Skin of body (tissue), 3 donors: ENCODE measurements at places on chromosomes 12 and 14. TPM values are rescaled to one million over a fixed set of nuclear protein-coding genes. Genes with fewer than 3 reads are reported as not detected.

DNA sequence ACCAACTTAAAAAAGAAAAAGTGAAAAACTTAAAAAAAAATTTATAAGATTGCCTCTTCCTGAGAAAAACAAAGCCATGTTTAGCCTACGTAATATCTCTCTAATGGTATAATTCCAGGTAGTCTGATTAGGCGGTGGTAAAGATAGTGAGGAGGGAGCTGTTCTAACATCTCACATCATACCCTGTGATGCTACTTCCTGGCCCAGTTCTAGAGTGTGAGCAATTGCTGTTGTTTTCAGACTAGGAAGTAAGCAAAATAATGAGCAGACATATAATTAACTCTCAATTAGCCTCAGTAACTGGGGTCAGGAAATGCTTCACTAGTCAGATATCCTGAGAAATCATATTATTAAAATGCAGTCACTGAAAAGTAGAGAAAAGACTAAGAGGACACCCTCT is 113.9 kb downstream of the PHLDA1 start:
- DNase-seq = no peak

GRCh38 chr14:99515301-99516155 is 34.3 kb downstream of the CCNK start:
- no peak for DNase-seq

Gene ERG28
- total RNA-seq = 5.3 TPM

DNA sequence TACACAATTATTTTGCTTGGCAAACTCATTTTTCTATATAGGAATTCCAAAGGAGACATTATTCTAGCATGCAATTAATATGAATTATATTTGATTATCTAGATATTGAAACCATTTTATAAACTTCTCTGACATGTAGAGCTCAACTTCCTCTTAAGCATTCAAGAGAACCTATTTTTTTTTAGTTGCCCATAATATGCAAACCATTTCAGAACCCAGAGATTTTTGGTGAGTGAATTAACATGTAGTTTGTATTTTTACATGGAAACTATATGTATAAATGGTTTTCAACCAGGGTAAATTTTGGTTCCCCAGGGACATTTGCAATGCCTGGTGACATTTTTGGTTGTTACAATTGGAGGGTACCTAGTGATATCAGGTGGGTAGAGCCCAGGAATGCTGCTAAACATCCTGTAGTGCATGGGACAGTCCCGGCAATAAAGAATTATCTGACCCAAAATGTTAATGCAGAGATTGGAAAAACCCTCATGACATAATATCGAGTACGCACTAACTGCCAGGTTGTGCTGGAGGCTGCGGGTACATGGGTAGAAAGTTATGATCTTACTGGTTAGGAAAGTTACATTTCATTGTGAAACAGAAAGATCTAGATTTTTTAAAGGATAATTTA is 338.9 kb upstream of the GARIN2 start:
- no peak for DNase-seq

Gene MYH6
- 0.30 TPM for total RNA-seq

Gene TDRD9
- 0.39 TPM for total RNA-seq

DNA sequence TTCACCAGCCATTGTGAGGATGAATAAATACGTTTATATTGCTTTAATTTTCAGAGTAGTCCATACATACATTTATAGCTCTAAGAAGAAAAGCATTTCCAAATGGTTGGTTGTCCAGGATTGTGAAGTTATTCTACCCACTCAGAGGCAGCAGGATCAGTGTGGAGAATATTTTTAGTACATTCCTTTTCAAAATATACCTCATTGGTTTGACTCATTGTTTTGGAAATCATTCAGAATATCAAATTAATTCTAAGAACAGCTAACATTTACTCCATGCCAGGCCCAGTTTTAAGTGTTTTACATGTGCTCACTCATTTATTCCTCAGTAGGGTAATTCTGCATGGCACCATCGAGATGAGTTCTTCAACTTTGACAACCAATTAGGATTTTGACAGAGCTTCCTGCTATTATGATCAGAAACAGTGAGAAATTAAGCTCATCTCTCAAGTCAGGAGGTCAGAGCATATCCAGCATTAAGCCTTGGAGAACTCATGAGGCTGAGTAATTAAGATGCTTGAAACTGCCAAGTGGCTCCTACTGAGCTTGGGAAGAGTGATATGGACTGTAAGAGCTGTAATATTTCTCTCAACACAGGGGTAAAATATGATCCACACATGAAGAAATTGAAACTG is 153.3 kb upstream of the CLEC14A start:
- no peak for DNase-seq

Gene AVPR1A
- 44.2 TPM for total RNA-seq

DNA sequence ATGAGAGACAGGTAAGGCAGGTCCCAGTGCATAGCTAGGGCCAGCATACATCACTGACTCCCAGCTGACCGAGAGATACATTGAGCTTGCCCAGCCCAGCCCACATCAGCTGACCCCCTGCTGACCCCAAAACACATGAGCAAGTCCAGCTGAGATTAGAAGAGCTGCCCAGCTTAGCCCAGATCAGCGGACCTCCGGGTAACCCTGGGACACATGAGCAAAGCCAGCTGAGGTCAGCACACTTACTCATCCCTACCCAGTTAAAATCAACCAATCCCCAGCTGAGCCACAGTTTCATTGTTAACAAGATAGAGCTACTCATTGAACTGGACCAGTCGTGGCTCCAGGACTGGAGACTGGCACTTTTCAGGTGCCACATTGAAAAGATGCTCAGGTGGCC is 21.8 kb upstream of the FBXO34 start:
- DNase-seq = no peak

GRCh38 chr12:76554405-76555230 is 5.0 kb downstream of the OSBPL8 start:
- DNase-seq = no peak

Gene ACVRL1
- 46.8 TPM for total RNA-seq

Gene CRACR2A
- 1.8 TPM for total RNA-seq

GRCh38 chr14:73715707-73716106 is 1.5 kb upstream of the PNMA1 start:
- DNase-seq = no peak

GRCh38 chr12:77625441-77625840 is 205.3 kb upstream of the NAV3 start:
- DNase-seq = no peak

DNA sequence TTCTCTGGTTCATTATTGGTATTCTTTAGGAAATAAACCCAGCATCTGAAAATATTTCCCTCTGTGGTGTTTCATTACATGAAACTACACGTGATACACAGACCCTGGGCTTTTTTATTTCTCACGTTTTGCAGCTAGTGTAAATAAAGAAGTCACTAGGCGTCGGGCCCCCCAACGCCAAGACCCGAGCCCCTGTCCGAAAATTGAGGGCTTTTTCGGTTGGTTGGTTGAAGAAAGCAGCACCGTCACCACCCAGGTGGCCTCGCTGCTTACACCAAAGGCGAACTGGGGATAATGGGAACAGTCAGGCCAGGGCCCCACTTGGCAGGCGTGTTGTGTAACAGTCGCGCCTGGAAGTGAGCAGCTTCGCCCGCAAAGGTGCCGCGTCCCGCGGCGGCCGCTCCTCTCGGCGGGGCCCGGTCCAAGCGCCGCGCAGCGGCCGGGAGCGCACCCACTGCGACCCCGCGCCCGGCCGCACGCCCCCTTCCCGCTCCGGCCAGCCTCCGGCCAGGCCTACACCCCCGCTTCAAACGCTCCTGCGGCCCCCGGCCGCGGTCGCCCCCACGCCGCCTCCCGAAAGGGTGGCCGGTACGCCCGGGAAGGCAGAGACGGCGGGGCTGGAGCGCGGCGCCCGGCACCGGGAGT is 1.2 kb downstream of the DUSP16 start:
- DNase-seq = no peak

DNA sequence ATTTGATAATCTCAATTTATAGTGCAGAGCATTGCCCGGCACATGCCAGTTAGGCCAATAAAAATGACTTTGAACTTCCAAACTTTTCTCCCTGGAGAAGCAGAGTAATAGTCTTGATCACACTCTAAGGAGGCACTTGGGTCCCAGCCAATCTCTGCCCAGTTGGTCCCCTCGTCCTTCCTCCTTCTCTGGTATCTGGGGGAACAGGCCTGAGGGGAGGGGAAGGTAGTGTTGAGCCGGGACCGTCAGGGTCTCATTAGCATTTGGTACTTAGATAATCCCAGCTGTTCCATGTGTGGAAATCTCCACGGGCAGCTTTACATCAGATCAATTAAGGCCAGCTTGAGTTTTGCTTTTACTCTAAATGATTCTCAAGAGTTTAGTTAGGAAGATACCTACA is 70.1 kb downstream of the ZNF641 start:
- no peak for DNase-seq

GRCh38 chr12:106138357-106138632 is 459 bp downstream of the NUAK1 start:
- no peak for DNase-seq

Gene LALBA
- total RNA-seq = not detected

DNA sequence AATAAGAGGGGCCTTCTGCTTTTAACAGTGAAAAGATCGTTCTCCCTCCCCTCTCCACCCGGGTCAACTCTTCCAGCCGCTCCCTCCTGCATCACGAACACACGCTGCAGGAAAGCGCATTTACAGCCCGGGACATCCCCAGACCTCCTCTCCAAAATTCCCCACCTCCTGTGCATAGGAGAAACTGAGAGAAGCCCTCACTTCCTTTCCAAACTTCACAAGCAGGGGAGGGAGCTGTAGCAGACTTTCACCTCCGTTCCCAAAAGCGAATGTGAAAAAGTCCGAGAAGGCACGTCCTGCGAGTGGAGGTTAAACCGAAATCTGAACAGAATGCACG is 513 bp downstream of the BCAT1 start:
- peak; percentile 68 for DNase-seq
